ENCODE measurements at places on chromosomes 4 and X. TPM values are rescaled to one million over a fixed set of nuclear protein-coding genes. Genes with fewer than 3 reads are reported as not detected.

Gene MAGEC1
- total RNA-seq = not detected

- H3K27ac ChIP-seq = no peak overlapping the region
- no peaks in the 10 kb centered on the region for H3K4me1 ChIP-seq
- H3K36me3 ChIP-seq = no peaks in the 10 kb centered on the region
- no peak for DNase-seq
Measured at GRCh38 chrX:45623266-45623665, 422.6 kb upstream of the DIPK2B start.

- no peak for DNase-seq
- no peaks in the 10 kb centered on the region for H3K27me3 ChIP-seq
- H3K27ac ChIP-seq = no peak overlapping the region
- H3K4me1 ChIP-seq = no peaks in the 10 kb centered on the region
- no peak overlapping the region for H3K4me3 ChIP-seq
Measured at GRCh38 chr4:77711469-77711868, 105.8 kb downstream of the CXCL13 start.

DNA sequence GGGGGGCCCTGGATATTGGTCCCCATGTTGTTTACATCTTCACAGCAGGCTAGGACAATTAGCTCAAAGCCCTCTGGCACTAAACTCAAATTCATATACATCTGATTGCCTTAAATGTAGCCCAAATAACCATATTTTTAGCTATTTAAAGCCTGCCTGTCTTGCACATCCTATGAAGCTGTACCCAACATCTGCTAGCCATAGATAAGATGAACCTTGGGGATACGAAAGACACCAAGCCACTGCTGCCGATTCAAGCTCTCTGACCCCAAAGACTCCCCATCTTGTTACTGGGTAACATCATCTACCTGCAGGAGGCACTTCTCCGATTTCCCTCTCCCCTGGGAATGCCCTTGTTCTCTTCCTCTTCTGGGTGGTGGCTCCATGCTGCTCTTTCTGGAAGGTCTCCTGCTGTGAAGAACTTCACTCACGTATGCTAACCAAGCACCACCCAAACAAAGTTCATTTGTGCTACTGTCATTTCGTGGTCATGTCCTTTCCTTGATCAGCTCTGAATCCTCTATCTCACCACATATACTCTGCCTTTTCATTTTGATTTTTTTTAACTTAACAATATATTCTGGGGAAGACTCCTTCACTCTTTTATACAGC is 107.7 kb upstream of the ATXN3L start:
- no peaks in the 10 kb centered on the region for H3K4me1 ChIP-seq
- no peaks in the 10 kb centered on the region for H3K36me3 ChIP-seq

- no peaks in the 10 kb centered on the region for H3K36me3 ChIP-seq
- no peaks in the 10 kb centered on the region for H3K27me3 ChIP-seq
- no peak for DNase-seq
- H3K4me3 ChIP-seq = no peak overlapping the region
- no peaks in the 10 kb centered on the region for H3K4me1 ChIP-seq
Measured at GRCh38 chr4:143581331-143581946, 67.9 kb downstream of the SMARCA5 start.

DNA sequence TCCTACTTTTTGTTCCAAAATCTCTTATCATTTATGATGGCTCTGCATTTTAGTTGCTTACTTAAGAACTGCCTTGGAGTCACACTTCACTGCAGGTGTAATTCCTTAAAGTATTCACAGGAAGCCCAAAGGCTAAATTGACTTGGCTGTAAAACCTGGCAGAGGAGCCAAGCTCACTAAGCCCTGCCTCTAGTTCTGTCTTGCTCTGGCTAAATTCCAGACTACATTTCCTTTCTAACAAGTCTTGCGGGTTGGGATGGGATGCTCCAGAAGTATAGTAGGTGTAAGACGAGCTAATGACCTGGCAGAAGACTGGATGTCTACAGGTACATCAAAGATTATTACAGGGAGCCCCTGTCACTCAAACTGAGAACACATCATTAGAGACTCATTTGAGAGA is 924.0 kb upstream of the INTU start:
- no peaks in the 10 kb centered on the region for H3K36me3 ChIP-seq
- no peak overlapping the region for H3K27ac ChIP-seq
- H3K4me3 ChIP-seq = no peak overlapping the region
- no peaks in the 10 kb centered on the region for H3K4me1 ChIP-seq
- DNase-seq = no peak
- no peaks in the 10 kb centered on the region for H3K27me3 ChIP-seq

- H3K27me3 ChIP-seq = no peaks in the 10 kb centered on the region
- no peaks in the 10 kb centered on the region for H3K4me1 ChIP-seq
- H3K4me3 ChIP-seq = no peak overlapping the region
- H3K27ac ChIP-seq = no peak overlapping the region
Measured at GRCh38 chr4:76709772-76710090, 188.2 kb downstream of the SOWAHB start.

Gene GAGE12J
- not detected for total RNA-seq

Gene MAGEA1
- not detected for total RNA-seq

GRCh38 chr4:124803026-124803425 is 90.5 kb upstream of the ANKRD50 start:
- no peaks in the 10 kb centered on the region for H3K36me3 ChIP-seq
- DNase-seq = no peak
- H3K4me3 ChIP-seq = no peak overlapping the region
- H3K4me1 ChIP-seq = no peaks in the 10 kb centered on the region
- no peak overlapping the region for H3K27ac ChIP-seq
